Esophagus squamous epithelium (tissue), 5 donors: ENCODE measurements at places on chromosomes 5 and 9.

DNA sequence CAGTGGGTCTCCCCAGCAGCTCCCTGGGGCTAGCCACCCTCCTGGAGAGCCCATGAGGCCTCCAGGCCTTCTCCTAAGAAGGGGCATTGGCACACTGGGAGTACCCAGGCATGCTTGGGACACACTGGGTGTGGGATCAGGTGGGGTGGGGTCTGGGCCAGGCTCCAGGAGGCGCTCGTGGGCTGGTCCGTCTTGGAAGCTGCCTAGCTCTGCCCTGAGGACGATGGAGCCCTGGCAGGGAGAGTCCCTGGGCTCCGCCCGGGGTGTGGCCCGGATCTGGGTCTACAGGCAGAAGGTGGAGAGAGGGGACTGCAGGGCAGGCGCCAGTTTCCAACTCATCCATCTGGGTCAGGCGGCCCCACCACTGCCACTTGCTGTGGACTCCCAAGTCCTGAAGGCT is 2.4 kb downstream of the PRRX2 start:
- DNase-seq: no peak

DNA sequence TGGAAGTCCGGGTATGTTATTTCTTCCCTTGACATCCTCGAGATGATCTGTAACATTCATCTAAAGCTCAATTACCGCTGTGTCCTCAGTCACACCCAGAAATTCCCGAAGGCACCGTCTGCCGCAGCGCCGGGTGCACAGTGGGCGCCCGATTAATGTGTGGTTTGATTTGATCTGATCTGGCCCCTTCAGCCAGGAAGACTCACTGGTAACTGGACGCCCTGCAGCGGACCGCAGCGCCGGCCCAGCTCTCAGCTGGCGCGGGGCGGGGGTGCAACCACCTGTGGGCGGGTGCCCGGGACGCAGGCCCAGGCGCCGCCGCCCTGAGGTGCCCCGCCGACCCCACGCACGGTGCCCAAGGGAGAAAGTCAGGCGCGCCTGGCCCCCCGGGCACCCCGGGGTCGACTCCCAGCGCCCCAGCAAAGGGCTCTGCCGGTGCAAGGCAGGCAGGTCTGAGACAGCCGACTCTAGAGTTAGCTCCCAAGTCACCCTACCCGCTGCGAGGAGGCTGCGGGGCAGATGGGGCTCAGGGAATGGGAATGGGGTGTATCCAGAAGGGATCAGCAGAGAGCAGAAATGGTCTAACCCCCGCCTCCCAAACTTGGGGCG is 1.7 kb downstream of the EPB41L4B start:
- no peak for DNase-seq

DNA sequence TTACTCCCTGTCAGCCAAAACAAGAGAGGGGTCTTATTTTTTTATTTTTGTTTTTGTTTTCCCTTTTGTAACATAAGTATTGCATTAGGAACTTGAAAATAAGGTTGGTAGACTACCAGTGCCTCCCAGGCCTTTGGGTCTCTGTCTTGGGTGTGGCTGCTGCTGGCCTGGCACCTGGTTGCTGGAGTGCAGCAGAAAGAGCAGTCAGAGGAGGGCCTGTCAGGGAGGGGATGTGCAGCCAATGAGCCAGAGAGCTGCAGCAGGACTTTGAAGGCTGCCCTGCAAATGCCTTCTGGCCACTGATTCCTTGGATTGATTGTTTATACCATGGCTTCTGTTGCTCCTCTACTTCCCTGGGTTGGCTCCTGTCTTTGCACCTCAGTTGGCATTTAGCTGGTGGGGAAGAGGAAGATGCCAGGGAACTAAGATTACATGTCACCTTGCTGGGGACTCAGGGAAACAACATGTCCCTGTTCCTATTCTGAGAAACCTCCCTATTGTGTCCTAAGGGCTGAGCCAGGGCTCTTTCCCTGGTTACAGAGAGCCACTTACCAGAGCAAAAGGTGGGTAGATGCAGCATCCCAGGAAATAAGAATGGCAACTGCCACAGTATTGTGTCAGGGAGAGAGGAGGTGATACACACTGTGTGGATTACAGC is 66.6 kb downstream of the ANGPTL2 start:
- no peak for DNase-seq

DNA sequence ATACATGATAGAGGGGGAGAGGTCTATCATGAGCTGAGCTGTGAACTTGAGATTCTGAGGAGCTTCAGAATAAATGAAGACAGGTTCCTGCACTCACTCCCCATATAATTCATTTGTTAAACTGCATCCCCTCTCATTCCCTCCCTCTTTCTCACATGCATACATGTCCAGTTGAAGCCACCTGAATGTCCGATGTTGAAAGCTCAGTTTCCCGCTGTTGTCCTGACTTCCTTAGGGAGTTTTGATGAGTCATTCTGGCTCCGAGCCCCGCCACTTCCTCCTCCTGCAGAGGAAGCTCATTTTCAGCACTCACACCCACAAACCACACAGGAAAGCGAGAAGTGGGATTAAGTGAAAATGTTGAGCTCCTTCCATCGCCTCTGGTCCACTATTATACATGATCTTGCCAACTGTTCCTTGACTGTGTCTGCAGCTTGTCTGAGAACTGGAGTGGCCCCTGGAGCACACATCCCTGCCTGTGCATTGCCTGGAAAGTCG is 121.2 kb downstream of the CEMIP2 start:
- no peak for DNase-seq

DNA sequence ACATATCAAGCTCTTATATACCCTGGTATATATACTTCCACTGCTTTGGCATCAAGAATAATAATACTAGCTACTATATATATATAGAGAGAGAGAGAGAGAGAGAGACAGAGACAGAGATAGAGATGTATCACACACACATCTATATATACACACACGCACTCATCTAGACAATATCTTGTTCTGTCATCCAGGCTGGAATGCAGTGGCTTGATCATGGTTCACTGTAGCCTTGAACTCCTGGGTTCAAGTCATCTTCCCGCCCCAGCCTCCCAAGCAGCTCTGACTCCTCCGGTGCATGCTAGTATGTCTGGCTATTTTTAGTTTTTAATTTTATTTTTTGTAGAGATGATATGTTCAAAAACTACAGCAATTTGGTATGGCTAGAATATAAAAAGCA is 22.5 kb downstream of the ANKHD1 start:
- no peak for DNase-seq

DNA sequence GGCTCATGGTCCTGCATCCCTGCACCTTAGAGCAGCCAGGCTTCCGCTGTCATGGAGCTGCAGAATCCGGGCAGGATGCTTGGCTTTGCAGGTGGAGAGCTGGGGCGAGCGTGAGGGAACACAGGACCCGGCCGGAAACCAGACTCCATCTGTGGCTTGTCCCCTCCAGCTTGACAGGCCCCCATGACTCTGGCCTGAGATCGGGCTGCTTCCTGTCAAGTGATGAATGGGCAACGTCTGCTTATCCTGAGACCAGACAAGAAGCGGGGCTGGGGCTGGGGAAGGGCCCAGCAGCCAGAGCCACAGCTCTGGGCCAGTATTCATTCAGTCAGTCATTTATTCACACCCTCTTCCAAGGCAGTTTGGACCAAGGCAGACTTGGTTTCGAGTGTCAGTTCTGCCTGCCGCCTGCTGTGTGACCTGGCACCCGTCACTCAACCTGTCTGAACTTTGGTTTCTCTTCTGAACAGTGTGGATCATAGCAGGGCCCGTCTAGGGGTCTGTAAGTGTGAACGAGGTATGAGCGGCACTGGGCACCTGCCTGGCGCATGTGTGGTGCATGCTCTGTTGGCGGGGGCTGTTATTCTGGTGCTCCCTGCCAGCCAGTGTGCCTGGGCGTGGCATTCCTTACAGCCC is 37.5 kb downstream of the NEK6 start:
- DNase-seq: no peak

GRCh38 chr9:125227761-125228160 is 13.4 kb downstream of the HSPA5 start:
- no peak for DNase-seq

GRCh38 chr5:149604321-149604720 is 23.0 kb downstream of the ARHGEF37 start:
- no peak for DNase-seq

DNA sequence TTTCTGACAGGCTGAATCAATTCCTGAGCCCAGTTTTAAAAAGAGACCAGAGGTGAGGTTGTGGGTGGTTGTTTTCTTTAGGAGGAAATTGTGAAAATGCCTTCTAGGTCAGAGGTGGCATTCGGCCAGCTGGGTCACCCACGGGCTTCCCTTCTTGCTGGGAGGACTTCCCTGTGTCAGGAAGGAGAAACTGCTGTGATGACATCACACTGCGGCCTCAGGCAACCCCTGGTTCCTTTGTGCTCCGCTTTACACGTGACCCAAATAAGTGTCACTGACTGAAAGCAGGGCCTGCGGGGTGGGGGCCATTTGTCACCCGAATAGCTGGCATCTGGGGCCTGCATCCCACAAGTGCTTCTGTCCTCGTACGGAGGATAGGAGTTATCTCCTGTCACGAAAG is 39.7 kb downstream of the FABP6 start:
- DNase-seq: peak; percentile 39

DNA sequence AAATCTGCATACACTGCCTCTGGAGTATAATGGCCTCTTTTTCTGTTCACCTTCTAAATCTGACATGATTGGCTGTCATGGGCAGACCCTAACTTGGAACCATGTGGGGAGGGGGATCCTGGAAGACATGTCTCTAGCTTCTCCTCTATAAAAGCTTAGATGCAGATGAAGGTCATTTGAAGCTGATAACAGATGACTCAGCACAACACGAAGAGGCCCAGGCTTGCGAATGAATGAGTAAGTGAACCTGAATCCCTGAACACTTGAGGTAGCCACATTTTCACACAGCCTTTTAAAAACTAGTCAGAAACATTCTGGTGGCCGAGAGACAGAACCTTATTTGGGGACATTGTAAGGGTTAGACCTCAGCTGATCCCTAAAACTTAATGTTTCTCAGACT is 282.6 kb downstream of the ELAVL2 start:
- DNase-seq: no peak

GRCh38 chr9:35519692-35520363 is 29.9 kb downstream of the RUSC2 start:
- no peak for DNase-seq

GRCh38 chr5:176630681-176631222 is 277 bp downstream of the EIF4E1B start:
- DNase-seq: no peak

GRCh38 chr5:110264661-110265060 is 461.8 kb downstream of the TMEM232 start:
- DNase-seq: no peak

DNA sequence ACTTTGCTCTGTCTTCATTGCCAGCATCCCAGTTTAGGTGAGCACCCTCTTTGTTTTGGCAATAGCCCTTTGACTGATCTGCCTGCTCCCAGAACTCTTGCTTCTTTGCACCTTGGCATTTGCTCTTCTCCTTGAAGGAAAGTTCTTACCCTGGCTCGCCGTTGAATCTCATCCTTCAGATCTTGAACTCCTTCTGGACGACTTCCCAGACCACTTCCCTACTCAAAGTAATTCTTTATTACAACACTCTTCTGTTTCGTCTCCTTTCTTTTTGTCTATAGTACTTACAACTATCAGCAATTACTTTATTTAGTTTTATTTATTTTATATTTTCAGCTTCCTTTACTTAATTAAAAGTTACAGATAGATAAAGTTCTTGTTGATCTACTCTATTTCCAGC is 1510.1 kb downstream of the MAT2B start:
- DNase-seq: no peak

DNA sequence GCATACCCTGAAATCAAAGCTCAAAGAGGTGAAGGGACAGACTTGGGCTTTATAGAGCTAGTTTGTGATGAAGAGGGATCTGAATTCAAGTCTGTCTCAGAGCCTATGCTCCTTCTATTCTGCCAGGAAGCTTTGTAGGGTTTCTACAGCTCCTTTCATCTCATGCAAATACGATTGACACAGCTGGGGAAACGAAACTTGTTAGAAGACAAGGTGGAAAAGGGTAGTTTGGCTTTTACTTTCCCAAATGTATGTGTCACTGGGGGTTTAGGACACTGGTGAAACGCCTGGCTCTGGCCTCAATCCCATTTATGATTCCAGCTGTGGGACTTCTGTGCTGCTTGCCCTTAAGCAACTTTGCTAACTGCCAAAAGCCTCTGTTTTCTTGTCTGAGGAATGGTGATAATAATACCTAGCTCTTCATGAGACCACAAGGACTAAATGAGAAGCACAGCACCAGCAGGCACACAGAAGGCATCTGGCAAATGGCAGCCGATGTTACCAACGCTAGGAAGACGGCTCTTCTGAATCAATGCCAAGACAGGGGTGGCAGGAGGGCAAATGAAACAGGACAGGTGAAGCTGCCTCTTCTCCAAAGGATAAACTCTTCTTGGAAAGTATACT is 70.3 kb upstream of the EQTN start:
- DNase-seq: no peak

- DNase-seq: no peak
Observed at GRCh38 chr9:33354651-33355211, 47.6 kb downstream of the AQP7 start.

DNA sequence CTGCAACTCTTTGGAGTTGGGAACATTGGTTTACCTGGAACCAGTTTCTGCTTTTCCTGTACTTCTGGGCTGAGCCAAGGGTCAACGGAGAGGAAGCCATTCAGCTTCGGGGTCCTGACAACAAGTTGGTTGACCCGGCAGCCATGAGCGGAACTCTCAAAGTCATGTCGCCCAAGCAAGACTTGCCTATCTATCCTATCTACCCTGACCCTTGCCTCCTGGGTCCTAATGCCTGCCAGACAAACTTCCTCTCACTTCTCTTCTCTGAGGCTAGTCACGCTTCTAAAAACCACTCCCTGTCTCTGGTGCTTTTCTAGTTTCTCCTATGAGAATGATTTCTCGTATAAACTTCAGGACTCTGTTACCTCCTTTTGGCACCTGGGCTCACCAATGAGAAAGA is 44.7 kb upstream of the CRHBP start:
- no peak for DNase-seq

GRCh38 chr9:138111607-138112006 is 234.0 kb downstream of the CACNA1B start:
- no peak for DNase-seq

GRCh38 chr9:135926402-135927194 is 19.3 kb upstream of the CAMSAP1 start:
- no peak for DNase-seq

- no peak for DNase-seq
Observed at GRCh38 chr9:130542457-130543228, 36.7 kb upstream of the FUBP3 start.

- DNase-seq: no peak
Observed at GRCh38 chr9:83639266-83639665, 16.3 kb downstream of the IDNK start.

GRCh38 chr9:4082948-4083347 is 216.9 kb downstream of the GLIS3 start:
- DNase-seq: no peak

DNA sequence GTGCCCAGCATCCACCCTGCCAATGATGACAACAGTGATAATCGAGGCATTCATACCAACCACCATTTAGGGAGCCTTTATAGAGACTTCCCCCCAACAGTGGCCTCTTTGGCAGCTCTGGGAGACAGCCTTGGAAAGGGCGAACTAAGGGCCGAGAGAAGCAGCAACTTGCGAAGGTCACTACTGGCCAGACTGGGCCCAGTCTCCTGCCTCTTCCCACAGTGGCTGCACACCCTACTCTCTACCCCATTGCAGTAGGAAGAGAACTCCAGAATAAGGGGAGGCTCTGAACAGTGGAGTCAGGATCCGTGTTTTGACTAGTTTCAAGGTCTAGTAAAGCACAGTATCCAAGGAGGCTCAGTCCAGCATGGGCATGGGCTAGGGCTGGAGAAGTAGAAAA is 5.3 kb downstream of the LHX6 start:
- DNase-seq: no peak
